Tongue (tissue), 3 donors: ENCODE measurements at places on chromosomes 3 and 15. TPM values are rescaled to one million over a fixed set of nuclear protein-coding genes. Genes with fewer than 3 reads are reported as not detected.

The CD276 gene
- total RNA-seq = 85.4 TPM

The PARP15 gene
- 1.1 TPM for total RNA-seq

The VWA5B2 gene
- total RNA-seq = not detected

GRCh38 chr15:40637221-40637745 lies 43.2 kb downstream of the KNL1 start:
- no peak for DNase-seq

GRCh38 chr3:189467451-189467850 lies 163.7 kb upstream of the TP63 start:
- no peak for DNase-seq

GRCh38 chr15:45023659-45024225 lies 747 bp downstream of the SORD start:
- peak; percentile 9 for DNase-seq

DNA sequence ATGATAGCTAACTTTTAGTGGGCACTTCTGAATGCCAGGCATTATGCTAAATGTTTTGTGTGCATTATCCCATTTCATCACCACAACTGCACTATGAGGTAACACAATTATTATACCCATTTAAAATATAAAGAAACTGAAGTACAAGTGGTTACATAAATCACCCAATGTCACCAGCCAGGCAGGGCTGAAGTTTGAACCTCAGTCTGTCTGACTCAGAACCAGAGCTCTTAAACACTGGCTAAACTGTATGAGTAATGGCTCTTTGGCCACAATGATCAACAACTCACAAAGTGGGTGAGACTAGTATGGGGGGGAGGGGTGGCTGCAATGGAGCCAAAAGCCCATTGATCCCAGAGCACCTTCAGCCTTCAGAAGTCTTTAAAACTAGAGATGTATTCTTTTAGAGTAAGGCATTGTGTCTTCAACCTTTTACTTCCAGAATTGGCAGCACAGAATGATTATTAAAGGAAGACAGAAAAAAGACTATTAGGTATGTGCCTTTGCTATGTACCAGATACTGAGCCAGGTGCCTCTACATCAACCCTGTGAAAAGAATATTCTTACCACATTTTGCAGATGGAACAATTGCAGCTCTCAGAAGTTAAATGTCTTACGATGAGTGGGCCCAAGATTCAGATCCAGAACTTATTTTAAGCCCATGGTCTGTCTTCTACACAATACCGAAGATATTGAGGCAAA lies 166.9 kb downstream of the UACA start:
- no peak for DNase-seq

DNA sequence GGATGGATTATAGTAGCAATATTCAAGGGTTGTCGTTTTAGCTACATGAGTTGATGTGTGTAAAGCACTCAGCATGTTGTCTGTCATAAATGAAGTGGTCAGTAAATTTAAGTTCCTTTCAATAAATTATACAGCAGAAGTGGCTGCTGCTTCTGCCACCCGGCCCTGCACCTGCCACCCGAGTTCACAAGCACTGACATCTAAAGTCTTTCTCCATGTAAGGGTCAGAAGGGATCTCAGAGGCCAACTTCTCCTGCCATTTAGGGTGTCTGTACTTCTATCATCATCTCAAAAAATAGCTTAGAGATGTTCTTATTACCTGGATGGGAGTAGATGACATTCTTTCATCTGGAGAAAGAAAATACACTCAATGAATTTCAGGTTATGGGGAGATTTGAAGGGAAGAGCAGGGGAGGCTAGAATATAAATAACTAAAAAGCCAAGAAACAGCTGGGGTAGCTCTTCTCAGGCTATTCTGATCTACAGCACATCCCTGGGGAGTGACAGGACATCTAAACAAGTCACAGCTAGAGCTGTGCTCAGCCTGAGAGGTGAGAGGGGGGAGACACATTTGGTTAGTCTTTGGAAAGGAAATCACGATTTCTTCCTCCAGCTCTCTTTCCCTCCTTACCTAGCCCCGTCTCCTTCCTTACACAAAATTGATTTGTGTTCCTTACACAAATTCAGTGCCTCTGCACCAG lies 8.0 kb downstream of the GCSAM start:
- peak; percentile 46 for DNase-seq

DNA sequence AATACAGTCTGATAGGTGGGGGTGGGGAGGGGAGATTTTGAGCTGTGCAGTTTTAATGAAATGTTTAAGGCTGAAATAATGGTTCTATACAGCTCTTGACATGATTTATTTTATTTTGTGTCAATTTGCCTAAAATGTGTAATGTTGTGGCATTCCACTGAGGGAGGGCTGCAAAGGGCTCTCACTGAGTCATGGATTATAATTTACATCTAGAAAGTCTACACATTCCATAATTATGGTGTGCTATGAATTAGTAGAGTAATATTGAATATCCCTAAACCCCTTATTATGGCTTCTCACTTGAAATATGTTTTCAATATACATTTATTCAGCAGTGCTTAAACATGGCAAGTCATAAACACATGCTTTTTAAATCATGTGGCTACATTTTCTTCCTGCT lies 103.9 kb downstream of the RARB start:
- DNase-seq = no peak
